Hematopoietic multipotent progenitor cell treated with erythropoietin and hydrocortisone succinate and interleukin-3 and kit ligand, for 17 days (in vitro differentiated cells): ENCODE measurements at places on chromosomes 16 and 17.

GRCh38 chr17:61849674-61850073, 13.7 kb downstream of the BRIP1 start:
- DNase-seq, result no peak

DNA sequence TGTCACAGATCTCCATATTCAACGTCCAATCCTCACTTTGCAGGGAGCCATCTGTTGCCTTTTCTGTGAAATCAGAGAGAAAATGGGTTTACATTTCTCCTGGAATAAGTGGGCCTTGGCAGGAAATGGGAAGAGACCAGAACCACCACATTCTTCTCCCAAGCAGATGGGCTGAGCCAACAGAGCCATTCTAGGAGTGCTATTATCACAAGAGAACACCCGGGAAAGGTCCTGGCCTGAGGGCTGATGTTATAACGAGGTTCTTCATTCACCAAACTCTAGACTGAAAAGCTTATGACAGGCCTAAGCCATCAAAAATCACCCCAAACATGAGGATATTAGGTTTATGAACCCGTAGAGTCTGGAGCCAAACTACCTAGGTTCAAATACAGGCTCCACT, 64.7 kb downstream of the TOM1L2 start:
- DNase-seq, result no peak

GRCh38 chr17:6636105-6636504, 4.4 kb downstream of the KIAA0753 start:
- no peak for DNase-seq

- peak; percentile 93 for DNase-seq
Observed at GRCh38 chr16:29807426-29808218, 1.3 kb downstream of the MAZ start.

GRCh38 chr17:9520649-9521048, 55.0 kb downstream of the STX8 start:
- no peak for DNase-seq

DNA sequence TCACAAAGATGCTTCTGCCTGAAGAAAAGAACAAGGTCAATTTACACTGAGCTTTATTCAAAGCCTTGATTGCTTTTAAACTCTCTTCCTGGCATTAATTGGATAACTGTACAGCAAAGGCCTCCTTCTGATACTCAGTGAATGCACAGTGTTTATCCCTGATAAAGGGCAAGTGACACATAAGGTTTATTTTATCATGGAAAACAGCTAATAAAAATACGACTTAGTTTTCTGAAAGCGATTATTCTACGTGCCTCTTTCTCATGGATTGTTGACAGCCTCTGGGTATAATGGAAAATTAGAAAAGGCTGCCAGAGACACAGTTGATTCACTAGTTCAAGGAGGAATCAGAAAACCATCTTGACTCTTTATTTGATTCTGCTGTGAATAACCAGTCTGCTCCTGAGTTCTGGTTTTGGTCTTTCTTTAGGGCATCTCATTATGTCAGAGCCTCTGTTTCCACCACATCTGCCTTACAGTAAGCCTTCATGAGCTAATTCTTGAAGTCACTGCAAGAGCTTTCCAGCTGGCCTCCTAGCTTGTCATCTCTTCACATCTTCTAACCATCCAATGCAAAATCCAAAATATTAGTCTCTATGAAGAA, 212.9 kb downstream of the CNTNAP4 start:
- DNase-seq, result no peak

GRCh38 chr17:69207151-69207550, 21.5 kb downstream of the ABCA10 start:
- DNase-seq, result no peak

GRCh38 chr17:67246403-67246652, 1.3 kb upstream of the HELZ start:
- DNase-seq, result peak; percentile 4

- DNase-seq, result no peak
Observed at GRCh38 chr17:36598951-36599401, 2.4 kb upstream of the MRM1 start.

DNA sequence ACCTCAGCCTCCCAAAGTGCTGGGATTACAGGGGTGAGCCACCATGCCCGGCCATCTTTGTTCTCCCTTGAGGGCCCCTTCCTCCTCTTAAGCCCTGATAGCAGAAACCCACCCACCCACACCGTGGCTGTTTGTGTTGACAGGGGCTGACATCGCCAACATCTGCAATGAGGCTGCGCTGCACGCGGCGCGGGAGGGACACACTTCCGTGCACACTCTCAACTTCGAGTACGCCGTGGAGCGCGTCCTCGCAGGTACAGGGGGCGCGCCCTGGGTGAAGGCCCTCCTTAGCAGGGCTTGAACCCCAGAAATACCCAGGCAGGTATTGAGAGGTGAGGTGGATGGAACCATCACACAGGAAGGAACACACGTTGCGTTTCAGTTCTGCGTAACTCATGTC, 12.6 kb upstream of the RPL13 start:
- DNase-seq, result no peak

GRCh38 chr17:77613218-77613617, 345.3 kb upstream of the TNRC6C start:
- DNase-seq, result no peak

GRCh38 chr16:65534121-65534528, 412.3 kb upstream of the CDH11 start:
- no peak for DNase-seq

GRCh38 chr16:59047114-59047513, 313.0 kb upstream of the GOT2 start:
- no peak for DNase-seq

DNA sequence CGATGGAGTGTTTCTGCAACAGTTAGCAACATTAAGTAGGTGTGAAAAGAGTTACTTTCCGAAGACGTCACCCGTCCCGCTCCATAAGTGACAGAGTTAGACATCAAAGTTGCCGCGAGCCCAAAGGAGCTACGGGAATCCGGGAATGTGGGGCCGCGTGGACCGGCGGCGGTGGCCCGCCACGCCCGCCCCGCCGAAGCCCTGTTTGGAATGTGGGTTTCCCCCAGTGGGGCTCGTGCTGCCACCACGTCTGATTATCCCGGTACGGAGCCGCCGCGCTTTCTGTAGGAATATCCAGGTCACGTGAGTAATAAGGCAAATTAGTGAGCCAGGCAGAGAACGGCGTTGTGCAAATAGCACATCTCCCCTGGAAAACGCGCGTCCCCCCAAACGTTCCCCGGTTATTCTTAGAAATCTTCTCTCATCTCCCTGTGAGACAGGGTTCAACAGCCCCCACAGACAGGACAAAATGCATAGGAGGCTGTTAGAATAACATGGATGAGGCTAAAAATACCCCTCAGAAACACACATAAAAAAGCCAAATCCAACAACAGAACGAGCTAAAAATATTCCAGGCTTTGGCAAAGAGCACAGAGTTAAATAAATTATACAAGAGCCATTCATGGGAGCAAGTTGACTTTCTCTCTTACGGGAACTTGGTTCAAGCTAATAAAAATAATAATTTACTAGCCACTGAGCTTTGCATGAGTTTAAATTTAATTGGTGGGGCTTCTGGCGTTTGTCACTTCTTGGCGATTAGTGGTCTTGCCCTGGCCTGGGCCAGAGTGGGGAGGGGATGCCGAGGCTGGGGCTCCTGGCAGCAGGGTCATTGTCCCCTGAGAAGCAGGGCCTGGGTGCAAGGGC, 8.6 kb downstream of the BAHCC1 start:
- DNase-seq, result no peak

DNA sequence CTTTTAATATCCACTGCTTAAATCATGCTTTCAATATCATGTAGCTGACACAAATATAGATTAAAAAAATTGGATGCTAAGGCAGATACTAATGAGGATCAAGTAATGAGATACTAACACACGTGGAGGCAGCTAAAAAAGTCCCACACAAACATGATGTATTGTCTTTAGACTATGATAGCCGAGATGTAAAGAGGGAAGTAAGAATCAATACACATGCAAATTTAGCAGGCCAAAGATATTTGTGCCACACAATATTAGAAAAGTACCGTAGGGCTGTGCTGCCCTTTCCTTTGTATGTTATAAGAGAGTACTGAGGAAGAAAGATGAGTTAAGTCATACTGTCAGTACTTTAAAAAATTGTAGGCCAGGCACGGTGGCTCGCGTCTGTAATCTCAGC, 51.4 kb upstream of the STAC2 start:
- no peak for DNase-seq
